NCI-H460 (cell line): ENCODE measurements at places on chromosomes 3 and 15. TPM values are rescaled to one million over a fixed set of nuclear protein-coding genes. Genes with fewer than 3 reads are reported as not detected.

MGLL gene
- total RNA-seq = 1.6 and 2.0 TPM in 2 replicates

C3orf70 gene
- total RNA-seq = not detected in 2 replicates

ACKR4 gene
- total RNA-seq = 0.07 TPM in 1 of 2 replicates, not detected in the other

VEPH1 gene
- total RNA-seq = 0.50 TPM in 1 of 2 replicates, not detected in the other

SPATA12 gene
- total RNA-seq = 0.12 TPM in 1 of 2 replicates, not detected in the other

SNX33 gene
- total RNA-seq = 8.2 and 10.0 TPM in 2 replicates

RTP1 gene
- not detected in 2 replicates for total RNA-seq

IL17RB gene
- total RNA-seq = 0.25 and 0.61 TPM in 2 replicates

DNASE1L3 gene
- not detected in 2 replicates for total RNA-seq

SLC35G2 gene
- total RNA-seq = 13.7 and 16.2 TPM in 2 replicates

ITIH3 gene
- total RNA-seq = not detected in 2 replicates

C3orf20 gene
- total RNA-seq = not detected in 2 replicates

NANOGP8 gene
- not detected in 2 replicates for total RNA-seq

EPHB1 gene
- total RNA-seq = 0.05 and 0.40 TPM in 2 replicates

CTXN2 gene
- not detected in 2 replicates for total RNA-seq

TICRR gene
- total RNA-seq = 5.2 and 5.9 TPM in 2 replicates
